ENCODE measurements at places on chromosomes 1 and 21.

- no peak for DNase-seq
Measured at GRCh38 chr1:167110586-167110985, 16.7 kb downstream of the STYXL2 start.

DNA sequence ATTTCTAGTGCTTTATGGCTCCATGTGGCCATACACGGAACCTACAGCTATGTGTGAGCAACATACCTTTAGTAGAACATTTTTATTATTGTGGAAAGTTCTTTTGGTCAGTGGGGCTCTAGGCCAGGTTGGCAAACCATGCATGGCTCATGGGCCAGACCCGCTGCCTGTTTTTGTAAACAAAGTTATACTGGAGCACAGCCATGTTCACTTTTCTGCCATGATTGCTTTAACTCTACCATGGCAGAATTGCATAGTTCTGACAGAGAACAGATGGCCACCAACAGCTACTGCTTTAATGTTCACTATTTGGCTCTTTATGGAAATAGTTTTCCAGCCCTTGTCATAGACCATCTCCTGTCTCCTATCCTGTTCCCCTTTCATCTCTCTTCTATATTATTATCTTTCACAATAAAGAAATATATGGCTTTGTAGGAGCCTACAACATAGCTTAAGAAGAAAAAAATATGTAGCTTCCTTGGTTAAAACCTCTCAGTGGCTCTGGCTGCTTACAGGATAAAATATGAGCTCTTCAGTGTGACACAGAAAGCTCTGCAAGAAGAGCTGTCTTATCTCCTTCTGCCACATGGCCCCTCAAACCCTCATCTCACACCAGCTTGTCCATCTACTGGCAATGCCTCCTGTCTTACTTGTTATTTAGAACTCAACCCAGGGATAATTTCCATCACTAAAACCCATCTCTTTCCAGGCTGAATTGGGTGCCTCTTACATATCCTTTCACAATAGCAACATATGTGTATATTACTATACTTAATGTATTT, 54.6 kb upstream of the RWDD3 start:
- DNase-seq = no peak

- no peak for DNase-seq
Measured at GRCh38 chr1:100528871-100529270, 9.1 kb upstream of the GPR88 start.

DNA sequence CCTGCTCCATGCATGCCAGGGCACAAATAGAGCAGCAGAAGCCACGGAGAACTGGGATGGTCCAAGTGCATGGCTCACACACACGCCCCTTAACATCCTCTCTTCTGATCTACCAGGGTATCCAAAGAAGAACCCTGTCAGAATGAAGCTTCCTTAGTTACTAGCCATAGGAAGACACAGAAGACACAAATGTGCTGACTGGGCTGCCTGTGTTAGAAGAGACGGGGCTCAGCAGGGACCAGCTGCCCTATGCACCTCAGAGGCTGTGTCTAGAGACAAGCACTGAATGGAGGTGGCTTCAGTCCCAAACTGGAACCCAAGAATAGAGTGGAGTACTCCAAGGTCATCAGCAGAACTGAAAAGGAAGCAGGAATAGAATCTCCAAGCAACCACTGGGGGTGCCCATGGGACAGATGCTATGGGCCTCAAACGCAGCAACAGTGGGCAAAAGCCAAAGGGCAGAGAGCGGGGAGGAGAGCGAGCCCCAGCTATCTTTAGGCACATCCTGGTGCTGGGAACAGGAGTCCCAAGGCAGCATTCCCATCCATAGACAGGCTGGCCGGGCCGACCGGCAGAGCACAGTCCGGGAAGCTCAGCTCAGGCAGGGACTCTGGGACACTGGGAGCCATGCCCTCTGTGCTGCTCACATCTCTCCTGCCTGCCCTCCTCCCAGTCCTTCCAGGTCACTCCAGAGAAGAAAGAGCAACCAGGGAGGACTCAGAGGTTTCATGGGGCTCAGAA, 9.5 kb downstream of the SLC6A9 start:
- DNase-seq = no peak

DNA sequence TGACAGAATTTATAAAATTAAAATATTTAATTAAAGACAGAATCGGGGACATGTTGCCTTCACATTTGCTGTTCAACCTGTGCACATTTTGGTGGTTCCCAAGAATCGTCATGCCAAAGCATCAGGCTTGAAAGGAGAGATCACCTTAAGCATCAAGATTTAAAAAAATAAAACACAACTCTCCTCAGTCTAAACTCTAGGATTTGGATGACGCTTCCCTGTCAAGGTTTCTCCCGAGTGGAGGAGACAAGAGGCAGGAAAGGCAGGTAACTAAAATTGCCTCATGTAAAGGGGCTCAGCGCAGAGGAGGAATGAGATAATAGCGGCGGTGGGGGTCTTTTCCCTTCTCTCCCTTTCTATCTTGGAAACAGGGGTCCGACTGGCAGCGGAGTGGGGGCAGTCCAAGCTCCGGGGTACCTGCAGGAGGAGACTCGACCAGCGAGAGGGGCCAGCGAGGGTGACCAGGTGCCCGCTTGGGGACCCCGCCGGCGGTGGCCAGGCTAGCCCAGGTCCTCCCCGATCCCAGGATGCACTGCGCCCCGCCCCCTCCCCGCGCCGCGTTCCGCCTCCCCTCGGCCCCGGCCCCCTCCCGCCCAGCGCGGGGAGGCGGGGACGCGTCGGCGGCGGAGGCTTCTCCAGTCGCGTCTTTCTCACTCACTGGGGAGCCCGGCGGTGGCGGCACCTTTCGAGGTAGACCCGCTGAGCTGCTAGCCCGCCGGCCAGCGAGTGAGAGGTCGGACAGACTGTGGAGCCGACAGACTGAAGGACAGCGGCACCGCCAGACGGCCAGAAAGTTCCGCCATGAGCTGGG, at the start of gene FNBP1L:
Gene FNBP1L (plus strand): TSS at position 638 of the 811 bp plus-strand sequence. CDS start 164 bp downstream, at position 802.
- DNase-seq = peak; percentile 70

DNA sequence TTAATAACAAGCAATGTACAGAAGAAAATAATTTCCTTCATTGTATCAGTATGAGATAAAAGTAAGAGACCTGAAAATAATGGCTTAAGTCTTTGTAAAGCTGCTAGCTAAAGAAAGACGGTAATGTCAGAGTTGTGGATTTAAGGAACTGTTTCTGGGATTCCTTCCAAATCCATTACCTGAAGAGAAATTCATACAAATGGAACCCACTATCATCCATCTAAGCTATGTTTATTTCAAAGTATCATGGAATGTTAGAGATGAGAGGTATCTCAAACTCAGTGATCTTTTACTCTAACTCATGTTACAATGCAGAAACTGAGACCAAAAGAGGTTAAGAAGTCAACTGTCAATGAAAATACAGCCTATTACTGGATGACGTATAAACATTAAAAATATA, 197.7 kb downstream of the DENND1B start:
- DNase-seq = no peak

DNA sequence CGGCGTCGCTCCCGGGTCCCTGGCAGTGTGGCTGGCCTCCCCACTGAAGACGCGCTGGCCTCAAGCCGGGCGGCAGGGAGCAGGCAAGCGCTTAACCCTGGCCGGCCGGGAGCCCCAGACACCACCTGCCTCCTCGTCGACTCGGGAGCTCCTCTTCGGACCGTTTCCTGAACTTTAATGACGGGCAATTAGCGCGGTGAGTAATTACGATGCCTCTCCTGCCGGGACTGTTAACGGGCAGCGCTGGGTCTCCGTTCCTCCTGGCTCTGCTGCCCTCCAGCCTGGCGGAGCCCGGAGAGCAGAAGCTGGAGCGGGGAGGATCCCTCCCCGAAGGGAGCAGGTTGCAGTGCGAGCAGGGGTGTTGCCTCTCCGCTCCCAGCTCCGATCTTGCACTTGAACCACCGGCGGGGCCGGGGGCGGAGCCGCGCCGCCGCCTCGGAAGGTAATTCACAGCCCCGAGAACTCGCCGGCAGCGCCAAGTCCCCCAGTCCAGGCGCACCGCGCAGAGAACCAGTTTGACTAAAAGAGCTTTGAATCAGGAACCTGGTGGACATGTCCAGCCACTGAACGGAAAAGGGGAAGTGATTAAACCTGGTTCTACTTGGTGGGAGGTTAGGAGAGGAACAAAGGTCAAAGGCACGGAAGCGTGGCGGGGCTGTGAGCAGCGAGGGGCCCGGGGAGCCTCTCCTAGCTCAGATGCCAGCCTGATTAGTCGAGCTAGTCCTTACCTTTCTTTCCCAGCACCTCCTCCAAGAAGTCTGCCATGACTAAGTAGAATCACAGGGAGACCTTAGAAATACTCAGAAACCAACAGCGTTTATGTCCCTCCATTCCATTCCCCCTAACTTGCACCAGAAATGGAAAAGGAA, 18.3 kb upstream of the PLEKHA6 start:
- DNase-seq = no peak

DNA sequence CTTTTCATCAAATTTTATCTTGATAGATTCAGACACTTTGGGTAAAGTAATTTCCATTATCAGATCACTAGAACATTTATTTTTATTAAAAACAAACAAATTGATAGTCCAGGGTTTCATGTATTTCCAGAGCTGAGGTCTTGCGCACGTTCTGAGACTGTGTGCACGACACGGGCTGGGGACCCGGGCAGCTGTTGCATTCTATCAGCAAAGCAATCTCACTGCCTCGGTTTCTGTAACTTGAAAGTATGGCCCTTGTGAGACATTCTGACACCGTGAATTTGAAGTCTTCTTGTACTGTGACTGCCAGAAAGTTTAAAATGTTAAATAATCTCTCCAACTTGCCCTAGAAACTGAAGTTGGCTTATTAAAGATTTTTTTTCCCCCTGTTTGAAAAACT, 746.9 kb upstream of the ADGRL2 start:
- no peak for DNase-seq

- peak; percentile 46 for DNase-seq
Measured at GRCh38 chr1:210407207-210407886, 78.6 kb downstream of the HHAT start.

GRCh38 chr1:208524376-208524775, 280.2 kb upstream of the PLXNA2 start:
- DNase-seq = no peak

GRCh38 chr1:168083456-168084325, 53.0 kb downstream of the GPR161 start:
- no peak for DNase-seq

- DNase-seq = no peak
Measured at GRCh38 chr1:19068639-19069276, 112.3 kb upstream of the IFFO2 start.

- DNase-seq = no peak
Measured at GRCh38 chr1:63864224-63864641, 90.4 kb downstream of the ROR1 start.

- no peak for DNase-seq
Measured at GRCh38 chr1:28132171-28133167, 44.0 kb downstream of the PTAFR start.

DNA sequence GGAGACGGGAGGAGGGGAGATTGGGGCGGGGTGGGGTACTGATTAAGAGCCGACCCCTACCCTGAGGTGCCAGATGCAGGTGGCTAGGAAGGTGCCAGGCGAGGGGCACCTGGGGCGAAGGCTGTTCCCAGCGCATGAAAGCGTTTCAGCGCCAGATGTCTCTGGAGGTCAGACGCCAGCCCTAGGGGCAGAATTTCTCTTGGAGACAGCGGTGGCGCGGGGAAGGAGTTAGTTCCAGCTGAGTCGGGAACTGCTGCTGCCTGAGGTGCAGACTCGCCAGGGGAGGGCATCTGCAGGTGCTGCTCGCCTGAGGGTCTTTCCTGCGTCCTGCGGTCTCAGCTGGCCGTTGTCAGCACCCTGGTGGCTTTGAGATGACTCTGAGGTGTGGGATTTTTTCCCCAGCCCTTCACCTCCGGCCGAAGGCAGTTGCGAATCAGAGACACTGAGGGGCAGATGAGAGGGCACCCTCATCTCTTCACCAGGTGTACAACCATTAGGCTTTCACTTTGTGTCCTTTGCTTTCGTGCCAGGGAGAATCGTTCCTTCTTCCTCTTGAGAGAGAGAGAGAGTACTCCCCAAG, 539 bp downstream of the CGN start:
- DNase-seq = no peak

- DNase-seq = peak; percentile 17
Measured at GRCh38 chr1:34681480-34682451, 73.1 kb upstream of the GJB5 start.

DNA sequence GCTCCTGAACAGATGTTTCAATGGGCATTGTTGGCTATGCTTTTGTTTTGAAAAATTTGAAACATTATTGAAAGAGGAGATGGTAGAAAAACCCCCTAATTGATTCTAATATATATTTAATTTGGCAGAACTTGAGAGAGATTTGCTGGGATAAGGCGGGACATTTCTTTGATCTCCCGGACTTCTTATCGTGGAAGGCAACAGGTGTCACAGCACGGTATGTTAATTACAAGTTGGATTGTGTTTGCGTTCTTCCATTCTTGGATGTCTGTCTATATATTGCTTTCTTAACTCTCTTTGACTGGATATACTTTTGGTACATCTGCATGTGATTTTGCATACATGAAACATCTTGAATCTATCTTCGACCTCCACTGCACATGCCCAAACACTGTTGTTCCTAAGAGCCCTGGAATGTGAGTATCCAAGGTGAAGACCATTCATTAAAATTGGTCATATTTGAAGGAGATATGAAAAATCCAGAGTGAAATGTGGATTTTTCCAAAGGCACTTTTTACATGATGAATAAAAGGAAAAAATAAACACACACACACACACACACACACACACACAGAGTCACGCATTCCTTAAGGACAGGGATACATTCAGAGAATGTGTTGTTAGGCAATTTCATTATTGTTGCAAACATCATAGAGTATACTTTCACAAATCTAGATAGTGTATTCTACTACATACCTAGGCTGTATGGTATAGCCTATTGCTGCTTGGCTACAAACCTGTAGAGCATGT, 81.9 kb downstream of the FGGY start:
- DNase-seq = no peak

DNA sequence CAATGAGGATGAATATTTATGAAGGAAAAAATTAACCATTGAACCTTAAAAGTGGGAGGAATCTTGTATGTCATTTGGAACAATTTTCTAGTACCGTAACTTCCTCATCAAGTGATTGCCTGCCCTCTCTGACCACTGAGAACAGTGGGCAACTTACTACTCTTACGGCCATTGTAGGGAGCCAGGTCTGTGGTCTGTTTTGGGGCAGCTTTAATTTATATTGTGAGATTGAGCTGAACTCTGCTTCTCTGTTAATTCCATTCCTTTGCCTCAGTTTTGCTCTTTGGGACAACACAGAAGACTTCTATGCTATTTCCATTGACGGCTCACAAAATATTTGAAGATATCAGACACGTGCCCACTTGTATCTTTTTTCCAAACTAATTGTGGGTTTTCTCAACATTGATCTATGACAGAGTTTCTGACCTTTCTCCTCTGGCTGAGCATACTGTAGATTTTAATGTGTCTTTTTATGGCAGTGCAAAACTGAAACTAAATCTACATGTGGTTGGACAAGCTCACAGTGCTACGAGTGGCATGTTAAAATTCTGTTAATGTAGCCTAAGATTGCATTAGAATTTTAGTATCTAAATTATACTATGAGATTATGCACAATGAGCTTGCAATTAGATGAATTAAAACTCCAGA, 27.8 kb upstream of the ZNF281 start:
- peak; percentile 6 for DNase-seq

GRCh38 chr1:64896551-64896950, 69.8 kb downstream of the JAK1 start:
- DNase-seq = no peak

- DNase-seq = no peak
Measured at GRCh38 chr1:228274452-228275178, 66.8 kb downstream of the OBSCN start.
